ENCODE measurements at places on chromosomes 12 and 14.

GRCh38 chr12:24418157-24418556 is 468.7 kb upstream of the SOX5 start:
- DNase-seq, result no peak

GRCh38 chr12:15829949-15830348 is 40.8 kb upstream of the EPS8 start:
- no peak for DNase-seq

GRCh38 chr12:64625243-64626077 is 15.2 kb downstream of the RASSF3 start:
- DNase-seq, result no peak

DNA sequence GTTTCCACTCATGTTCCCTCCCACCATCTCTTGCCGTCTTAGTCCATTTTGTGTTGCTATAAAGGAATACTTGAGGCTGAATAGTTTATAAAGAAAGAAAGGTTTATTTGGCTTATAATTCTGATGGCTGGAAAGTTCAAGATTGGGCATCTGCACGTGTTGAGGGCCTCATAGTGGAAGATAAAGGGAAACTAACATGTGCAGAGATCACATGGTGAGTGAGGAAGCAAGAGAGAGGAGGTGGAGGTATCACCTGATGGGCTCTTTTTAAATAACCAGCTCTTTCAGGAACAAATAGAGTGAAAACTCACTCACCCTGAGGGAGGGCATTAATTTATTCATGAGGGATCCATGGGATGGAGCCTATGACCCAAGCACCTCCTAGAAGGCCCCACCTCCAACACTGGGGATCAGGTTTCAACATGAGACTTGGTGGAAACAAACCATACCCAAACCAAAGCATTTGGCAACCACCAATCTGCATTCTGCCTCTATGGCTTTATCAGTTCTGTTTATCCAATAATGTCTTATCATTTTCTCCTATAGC is 29.5 kb downstream of the MYO1H start:
- no peak for DNase-seq

DNA sequence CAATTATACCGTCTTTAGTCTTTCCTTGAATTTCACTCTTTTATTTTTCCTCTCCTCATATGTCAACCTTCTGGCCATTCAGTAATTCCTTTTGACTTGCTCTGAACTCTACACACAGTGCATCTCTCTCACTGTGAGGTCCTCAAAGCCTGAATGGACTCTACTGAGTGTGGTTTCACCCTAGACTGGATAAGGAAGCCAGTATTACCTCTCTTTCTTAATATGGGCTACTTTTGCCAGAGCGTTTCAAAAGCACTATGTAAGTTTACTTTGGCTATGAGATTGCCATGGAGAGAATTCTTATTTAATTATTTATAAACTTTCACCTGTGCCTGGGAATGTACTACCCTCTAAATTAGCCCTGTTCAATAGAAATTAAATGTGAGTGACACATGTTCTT is 343.5 kb upstream of the DDHD1 start:
- no peak for DNase-seq

GRCh38 chr14:44379292-44379977 is 127.6 kb downstream of the FSCB start:
- DNase-seq, result no peak

DNA sequence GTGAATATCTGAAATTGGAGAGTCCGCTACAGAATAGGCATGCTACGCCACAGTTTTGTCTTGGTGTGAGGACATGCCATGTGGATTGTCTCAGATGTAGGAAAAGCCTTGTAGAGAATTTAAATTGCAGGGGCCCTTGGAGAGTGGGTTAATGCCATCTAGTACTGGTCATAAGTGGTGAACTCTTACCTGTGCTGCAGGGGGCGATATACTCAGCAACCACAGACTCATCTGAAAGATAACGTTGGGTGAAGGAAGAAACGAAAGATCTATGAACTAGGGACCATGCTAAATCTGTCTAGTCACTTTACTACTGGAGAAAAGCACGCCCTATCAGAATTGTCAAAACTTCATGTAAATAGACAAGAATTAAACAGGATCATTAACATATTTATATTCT is 33.7 kb upstream of the A2M start:
- no peak for DNase-seq

- DNase-seq, result no peak
These were observed 49.5 kb upstream of the MDM1 start for GRCh38 chr12:68381476-68382219.

GRCh38 chr14:24079491-24080141 is 8.3 kb downstream of the CPNE6 start:
- no peak for DNase-seq

DNA sequence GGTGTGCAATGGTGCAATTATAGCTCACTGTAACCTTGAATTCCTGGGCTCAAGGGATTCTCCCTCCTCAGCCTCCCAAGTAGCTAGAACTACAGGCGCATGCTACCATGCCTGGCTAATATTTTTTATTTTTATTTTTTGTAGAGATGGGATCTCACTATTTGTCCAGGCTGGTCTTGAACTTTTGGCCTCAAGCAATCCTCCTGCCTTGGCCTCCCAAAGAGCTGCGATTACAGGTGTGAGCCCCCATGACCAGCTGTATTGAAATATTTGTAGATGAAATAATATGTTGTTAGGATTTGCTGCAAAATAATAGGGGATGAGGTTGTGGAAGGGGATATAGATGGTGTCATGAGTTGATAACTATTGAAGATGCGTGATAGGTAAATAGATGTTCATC is 4.9 kb downstream of the KLHL28 start:
- no peak for DNase-seq

GRCh38 chr14:35385042-35385839 is 19.3 kb downstream of the NFKBIA start:
- DNase-seq, result no peak

DNA sequence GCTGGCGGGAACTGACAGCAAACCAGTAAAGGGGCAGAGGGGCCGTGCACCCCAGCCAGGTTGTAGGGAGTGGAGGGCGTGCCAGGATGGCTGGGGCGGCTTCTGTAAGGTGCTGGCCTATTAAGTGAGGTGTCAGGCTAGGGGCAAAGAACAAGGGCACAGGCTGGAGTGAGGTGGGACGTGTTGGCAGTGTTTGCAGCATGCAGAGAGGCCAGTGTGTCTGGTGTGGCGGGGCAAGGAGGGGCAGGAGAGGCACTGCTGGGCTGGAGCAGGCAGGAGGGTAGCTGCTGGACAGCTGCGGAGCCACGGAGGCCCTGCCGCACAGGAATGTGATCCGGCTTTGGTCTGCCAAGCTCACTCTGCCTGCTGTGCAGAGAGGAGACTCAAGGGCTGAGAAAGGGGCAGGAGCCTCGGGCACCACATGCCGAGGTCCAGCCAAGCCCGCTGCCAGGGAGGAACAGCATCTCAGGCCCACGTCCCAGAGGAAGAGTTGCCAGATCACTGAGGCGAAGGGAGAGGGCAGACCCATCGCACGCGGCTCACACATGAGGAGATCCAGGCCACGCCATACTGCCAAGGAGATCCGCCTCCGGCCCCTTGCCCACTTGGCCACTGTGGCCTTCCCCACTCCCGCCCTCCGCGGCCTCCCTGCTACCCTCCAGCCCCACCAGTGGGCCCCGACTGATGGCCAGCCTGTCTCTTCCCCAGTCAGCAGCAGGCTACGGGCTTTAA is 46.8 kb downstream of the AMN start:
- no peak for DNase-seq

- no peak for DNase-seq
These were observed 2.0 kb downstream of the RIMBP2 start for GRCh38 chr12:130714091-130714590.

GRCh38 chr12:124233846-124234640 is 60.9 kb upstream of the RFLNA start:
- no peak for DNase-seq

DNA sequence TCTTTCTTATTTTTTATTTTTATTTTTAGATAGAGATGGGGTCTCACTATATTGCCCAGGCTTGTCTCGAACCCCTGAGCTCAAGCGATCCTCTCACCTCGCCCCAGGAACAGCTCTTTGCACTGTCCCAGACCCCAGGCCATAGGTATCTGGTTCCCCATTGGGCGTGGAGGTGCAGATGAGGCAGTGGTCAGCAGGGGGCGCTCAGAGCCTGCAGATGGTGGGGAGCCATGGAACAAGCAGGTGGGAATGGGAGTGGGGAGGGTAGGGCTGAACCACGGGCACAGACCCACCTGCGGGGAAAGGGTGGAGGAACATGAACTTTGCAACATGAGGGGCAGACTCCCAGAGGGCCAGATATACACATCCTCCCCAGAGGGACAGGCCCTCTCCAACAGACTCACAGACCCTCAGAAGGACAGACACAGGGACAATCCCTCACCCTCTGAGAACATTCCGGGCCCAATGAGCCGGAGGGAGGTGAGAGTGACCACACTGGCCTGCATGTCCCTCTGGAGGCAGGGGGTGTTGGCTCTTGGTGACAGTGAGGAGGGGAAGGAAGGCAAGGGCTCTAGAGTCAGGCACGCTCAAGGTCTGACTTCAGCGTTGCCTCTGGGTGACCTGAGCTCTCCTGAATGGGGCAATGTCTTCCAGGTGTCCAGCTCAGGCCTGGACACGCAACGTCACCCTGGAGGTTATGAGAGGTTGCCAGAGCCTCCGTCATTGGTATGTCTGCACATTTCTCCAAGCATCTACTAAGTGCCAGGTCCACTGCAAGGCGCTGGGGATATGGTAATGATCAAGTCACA is 34.9 kb downstream of the KRT80 start:
- DNase-seq, result peak; percentile 66

DNA sequence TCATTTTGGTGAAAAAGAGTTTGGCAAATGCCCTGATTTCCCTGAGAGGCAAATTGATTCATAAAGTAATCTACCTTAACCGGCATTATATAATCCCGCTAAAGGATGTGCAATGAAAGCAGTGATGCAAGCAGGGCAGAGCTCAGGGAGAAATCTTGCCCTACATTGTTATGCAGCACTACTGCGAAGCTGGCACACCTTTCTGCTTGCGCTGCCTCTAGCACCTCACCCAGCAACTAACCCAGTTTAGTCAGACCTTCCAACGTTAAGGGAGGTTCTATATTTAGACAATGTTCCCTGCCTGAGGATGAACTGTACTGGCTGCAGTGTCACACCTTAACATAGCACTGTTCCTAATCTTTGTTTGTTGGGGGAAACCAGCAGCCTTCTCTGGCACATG is 60.8 kb upstream of the CCDC196 start:
- DNase-seq, result no peak

- no peak for DNase-seq
These were observed 270.6 kb downstream of the AEBP2 start for GRCh38 chr12:19709889-19710288.

- no peak for DNase-seq
These were observed 170.5 kb downstream of the NDUFA12 start for GRCh38 chr12:94832780-94833681.

DNA sequence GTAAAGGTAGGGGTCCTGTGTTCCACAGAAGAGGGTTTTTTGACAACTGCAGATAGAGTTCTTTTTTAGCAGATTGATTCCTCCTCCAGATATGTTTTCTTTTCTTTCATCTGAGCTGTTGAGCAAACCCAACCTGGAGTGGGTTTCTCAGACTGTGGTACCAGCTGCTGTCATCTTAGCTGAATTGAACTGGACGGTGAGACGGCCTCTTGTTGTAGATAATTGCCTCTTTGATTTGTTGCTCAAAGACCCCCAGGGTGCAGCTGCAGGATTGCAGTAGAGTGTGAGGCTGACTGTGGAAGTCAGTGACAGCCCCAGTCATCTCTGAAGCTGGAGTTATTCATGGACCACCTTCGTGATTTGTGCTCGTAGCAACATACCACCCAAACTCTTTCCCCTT is 317.7 kb downstream of the AACS start:
- DNase-seq, result no peak

DNA sequence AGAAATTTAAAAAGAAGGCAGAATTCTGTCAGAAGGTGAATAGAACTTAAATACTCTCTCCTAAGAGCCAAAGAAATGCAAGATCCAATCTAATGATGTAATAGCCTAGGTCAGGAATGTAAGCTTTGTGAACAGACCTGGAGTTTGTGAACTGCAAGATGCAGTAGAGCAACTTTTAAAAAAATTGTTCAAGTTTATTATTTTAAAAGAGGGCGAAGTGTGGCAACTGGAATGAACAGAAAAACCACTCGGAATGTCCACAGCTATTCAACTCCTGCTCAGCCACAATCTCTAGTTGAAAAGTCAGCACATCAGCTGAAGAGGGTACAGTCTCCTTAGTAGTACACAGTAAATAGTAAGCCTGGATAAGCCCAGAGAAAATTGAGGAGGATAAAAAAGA is 228.8 kb downstream of the PPFIA2 start:
- DNase-seq, result no peak

DNA sequence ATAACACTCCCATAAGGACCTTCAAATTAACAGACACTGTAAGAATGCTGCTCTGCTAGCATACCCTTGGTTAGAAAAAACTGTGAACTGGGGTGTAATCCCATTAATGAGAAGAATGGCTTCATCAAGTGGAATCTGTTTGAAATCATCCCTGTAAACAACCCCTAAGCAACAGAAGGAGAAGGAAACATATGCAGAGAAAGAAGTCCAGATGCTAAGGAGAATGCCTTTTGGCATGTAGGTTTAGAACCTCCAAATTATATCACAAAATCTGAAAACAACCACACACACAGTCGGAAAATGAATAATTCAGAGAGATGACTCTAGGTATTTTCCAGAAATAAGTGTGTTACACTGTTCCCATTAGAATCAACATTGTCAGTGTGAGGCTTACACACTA is 140.2 kb downstream of the NUAK1 start:
- no peak for DNase-seq
